Activated CD4-positive, alpha-beta T cell treated with anti-CD3 and anti-CD28 coated beads for 24 hours (primary cell): ENCODE measurements at places on chromosomes 13 and 19.

- DNase-seq: no peak
Observed at GRCh38 chr19:50432221-50433028, at the start of gene MYBPC2. MYBPC2 (plus strand) TSS chr19:50432892; CDS start chr19:50432954, 62 bp downstream.

DNA sequence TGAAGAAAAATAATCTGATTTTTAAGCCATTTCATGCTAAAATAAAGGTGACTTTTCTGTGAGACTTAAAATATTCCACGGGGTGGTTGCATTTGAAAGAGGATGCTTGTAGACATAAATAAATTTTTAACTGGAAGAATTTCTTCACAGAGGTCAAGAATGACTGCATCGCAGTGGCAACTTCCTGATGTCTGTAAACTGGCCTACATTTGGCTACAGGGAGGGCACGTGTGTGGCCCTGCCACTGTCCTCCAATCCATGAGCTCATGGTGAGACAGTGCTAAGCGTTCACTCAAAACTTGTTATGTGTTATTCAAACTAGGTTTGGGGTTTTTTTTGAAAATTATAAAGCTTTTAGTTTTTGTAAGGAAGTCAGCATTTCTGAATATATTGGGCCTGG, 1089.3 kb downstream of the EFNB2 start:
- DNase-seq: no peak

GRCh38 chr13:60931858-60932546, 483.6 kb downstream of the PCDH20 start:
- no peak for DNase-seq

GRCh38 chr19:33005440-33005839, 33.4 kb downstream of the FAAP24 start:
- no peak for DNase-seq

DNA sequence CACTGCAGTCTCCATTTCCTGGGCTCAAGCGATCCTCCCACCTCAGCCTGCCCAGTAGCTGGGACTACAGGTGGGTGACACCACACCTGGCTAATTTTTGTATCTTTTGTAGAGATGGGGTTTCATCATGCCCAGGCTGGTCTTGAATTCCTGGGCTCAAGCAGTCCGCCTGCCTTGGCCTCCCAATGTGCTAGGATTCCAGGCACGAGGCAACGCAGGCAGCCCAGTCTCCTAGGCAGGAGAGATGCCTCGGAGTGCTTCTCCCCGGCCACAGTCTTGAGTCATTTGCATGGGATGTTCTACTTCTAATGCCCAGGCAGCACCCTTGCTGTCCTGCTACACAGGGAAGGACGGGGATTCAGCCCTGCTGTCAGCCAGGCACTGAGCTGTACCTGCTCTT, 8.7 kb downstream of the MICOS13 start:
- no peak for DNase-seq

- no peak for DNase-seq
Observed at GRCh38 chr13:52394586-52394985, 11.4 kb downstream of the THSD1 start.

- no peak for DNase-seq
Observed at GRCh38 chr13:44207476-44207875, 166.1 kb upstream of the SERP2 start.

- DNase-seq: no peak
Observed at GRCh38 chr19:42174188-42174587, 41.9 kb upstream of the POU2F2 start.

DNA sequence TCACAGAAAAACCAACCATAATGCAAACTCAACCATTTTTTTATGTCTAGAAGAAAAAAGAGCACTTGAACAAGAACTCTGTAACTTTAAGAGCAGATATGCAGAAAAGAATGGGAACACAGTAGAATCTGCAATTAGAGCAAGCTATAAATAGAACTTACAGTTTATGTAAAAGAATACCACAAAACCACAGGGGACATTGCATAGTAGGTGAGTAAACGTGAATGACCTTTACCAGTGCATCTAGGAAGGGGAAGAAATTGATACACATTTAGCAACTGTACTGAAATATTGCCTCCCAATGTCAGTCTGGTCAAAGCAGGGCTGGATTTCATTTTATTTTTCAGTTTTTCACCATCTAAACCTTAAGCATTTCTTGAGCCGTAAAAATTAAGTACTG, 242.2 kb upstream of the EDNRB start:
- DNase-seq: no peak

DNA sequence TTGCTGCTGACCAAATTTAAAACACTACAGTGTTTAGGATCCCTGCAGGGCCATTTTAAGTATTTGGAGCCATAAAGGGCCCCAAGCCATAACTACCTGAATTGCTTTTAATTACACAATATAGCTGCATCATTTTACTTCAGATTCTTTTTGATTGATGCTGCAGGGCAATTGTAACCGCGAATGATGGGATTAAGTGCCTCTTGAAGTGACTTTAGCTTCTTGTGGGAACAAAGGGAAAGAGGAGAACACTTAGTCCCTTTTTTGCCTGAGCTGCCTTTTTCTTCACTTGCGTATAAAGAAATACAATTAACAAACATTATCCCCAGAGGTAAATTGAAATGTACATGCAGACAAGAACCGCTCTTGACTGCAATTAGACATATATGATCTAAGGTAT, 228.5 kb downstream of the ZIC5 start:
- DNase-seq: no peak

DNA sequence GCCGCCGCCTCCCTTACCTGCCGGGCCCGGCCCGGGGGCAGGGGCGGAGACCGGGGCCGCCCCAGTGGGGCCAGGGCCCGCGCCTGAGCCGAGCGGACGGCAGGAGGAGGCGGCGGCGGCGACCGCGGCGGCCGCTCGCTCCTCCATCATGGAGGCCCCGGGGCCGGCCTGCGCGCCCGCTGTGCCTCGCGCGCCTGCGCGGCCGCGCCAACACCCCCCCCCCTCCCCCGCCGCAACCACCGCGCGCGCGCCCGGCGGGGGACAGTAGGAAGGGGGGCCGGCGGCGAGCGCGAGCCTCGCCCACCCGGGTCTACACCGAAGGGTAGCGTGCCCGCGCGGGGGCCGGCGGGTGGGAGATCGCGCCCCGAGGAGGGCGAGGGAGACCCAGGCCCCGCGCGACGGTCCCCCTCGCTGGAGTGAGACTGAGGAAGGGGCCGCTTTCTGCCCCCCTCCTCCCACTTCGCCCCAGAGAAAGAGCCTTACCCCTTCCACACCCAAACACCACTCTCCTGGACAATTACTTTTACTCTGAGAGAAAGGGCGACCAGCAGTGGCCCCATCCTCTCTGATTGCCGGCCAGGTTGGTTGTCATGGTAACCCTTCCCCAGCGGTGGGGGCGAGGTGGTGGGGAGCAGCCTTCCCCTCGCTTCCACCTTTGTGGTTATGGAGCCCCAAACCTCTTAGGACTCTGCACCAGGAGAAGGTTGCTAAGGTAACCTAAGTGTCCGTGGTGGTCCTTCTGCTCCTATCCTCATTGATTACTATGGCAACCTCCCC, at the start of gene STRN4:
Gene STRN4 (minus strand): TSS at position 170 of the 777 bp plus-strand sequence. CDS start 20 bp downstream, at position 150.
- DNase-seq: peak; percentile 43

GRCh38 chr19:30073152-30074000, 131.3 kb downstream of the URI1 start:
- no peak for DNase-seq

DNA sequence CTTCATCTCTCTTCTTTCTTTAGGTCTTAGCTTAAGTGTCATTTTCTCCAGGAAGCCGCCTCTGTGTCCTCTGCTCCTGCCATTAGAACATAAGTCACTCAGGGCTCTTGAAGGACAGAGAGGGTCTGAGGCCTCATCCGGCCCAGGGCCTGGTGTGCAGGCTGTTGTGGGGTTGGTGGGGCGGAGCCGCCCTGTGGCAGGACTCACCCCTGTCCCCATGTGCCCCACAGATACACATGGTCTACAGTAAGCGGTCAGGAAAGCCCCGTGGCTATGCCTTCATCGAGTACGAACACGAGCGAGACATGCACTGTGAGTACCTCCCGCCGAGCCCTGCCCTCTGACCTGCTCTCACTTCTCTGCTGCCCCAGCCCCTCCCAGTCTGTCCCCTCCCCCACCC, 13.0 kb upstream of the LIN7B start:
- no peak for DNase-seq

DNA sequence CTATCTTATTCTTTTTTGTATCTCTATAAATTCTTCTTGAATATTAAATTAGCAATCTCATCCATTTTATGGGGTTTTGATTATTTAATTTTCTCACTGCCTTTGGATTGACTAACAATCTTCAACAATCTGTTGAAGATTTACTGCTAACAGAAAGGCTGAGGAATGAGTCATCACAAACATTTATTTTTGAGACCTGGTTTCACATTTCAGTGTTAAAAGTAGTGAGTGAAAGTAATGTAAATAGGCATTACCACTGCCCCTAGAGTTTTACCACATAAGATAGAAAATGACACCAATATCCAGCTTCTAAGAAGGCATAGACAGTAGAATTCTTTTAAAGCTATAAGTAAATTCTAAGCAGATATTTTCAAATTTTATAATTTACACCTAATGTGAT, 472.8 kb downstream of the OLFM4 start:
- DNase-seq: no peak

DNA sequence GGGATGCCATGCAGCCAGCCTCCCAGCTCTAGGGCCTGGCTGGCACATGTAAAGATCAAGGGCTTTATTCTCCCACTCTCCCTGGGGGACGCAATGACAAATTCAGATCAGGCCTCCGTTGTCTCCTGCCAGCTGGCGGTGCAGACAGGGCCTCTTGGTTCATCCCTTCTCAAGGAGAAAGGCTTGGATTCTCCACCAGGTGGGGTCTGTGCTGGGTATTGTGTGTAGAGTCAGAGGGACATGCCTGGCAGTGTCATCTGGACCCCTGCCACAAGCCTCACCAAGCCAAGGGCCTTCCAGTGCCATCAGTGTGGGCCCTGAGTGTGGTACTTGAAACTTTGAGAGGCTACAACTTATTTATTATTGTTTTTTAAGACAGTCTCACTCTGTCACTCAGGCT, 8.4 kb upstream of the PTPRS start:
- DNase-seq: no peak

- DNase-seq: no peak
Observed at GRCh38 chr19:6227936-6228325, 51.8 kb downstream of the MLLT1 start.

DNA sequence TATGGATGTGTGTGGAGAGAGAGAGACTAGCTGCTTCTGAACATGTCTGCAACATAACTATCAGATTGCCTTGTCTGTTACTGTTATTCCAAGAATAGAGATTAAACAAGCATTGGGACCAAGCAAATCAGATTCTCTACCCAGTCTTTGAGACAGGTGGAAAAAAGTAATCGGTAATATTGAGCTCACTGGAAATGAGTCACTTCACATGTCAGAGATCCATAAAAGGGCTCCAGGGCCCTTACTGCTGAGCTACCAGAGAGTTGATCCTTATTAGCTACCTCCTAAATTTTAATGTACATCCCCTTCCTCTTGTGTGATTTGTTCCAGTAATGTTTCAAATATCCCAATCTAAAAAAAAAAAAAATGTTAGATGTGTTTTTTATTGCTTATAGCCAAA, 2118.0 kb downstream of the PCDH9 start:
- DNase-seq: no peak

GRCh38 chr13:40102360-40102727, 446.9 kb downstream of the COG6 start:
- no peak for DNase-seq

DNA sequence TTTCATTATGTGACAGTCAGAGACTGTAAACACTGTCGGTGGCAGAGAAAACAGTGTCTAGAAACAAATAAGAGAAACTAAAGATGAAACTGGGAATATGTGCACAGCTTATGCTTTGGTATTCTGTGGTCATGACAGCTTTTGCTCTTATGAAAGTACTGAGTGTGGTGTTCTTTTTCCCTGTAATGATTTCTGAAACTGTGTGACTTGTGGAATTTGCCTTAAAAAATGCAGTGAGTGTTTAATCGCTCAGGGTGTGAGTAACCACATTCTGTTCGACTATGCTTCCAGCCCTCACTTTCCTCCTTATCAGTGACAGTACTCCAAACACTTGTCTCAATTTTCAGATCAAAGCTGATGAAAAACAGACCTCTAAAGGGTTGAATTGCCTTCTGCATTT, 66.9 kb upstream of the DIAPH3 start:
- DNase-seq: no peak

- DNase-seq: no peak
Observed at GRCh38 chr13:88223958-88224357, 552.8 kb downstream of the SLITRK5 start.

DNA sequence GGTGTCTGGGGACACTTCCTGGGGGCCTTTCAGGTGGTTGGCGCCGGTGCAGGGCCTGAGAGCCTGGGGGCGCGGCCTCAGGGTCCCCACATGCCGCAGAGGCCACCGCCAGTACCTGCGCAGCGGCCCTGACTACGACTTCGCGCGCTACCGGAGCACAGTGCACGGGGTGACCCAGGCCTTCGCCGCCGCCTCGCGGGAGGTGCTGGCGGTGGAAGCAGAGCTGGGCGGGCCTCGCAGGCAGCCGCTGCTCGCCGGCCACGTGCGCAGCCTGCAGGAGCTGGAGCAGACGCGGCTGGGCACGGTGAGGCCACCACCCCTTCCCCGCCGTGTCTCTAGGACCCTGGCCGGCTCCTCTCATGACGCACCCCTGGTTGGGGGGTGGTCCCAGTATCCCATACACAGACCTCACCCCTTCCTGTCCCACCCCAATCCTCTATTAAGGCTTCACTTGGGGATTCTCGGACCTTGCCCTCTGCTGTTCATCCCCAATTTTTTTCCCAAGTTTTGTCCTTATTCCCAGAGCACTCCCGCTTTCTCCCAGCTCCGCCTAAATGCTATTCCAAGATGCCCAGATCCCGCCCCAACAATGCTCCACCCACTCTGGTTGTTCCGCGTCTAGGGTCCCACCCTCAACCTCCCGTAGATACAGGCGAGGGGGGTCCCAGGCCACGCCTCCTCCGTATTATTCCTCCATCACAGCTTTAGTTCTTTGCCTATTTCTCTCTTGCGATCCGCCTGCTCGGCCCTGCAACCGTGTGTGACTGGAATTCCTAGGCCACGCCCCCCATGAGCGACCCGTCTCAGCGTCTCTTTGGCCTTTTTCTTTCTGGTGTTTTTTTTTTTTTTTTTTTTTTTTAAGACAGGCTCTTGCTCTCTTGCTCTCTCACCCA, 1.0 kb downstream of the REX1BD start:
- peak; percentile 43 for DNase-seq

GRCh38 chr19:52992109-52993004, 21.4 kb upstream of the ERVV-1 start:
- DNase-seq: no peak

DNA sequence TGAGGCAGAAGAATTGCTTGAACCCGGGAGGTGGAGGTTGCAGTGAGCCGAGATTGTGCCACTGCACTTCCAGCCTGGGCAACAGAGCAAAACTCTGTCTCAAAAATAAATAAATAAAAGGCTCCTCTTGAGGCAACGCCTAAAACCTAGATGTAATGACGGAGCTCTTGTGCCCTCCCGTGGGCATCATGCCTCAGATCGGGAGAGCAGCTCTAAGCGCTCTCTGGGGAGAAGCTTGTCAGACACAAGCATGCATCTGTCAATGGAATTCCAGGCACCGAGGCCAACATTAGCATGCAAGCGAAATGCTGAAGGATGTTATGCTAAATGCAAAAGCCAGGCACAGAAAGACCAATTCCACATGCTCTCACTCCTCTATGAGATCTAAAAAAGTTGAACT, 45.6 kb upstream of the MRI1 start:
- no peak for DNase-seq
